Sigmoid colon (tissue), 7 donors: ENCODE measurements at places on chromosomes 6 and 20. TPM values are rescaled to one million over a fixed set of nuclear protein-coding genes. Genes with fewer than 3 reads are reported as not detected.
A peak's percentile ranks its signal among the peaks of the same experiment; 100 is the strongest.

TBPL1 gene
- total RNA-seq = 13.2 TPM

DNA sequence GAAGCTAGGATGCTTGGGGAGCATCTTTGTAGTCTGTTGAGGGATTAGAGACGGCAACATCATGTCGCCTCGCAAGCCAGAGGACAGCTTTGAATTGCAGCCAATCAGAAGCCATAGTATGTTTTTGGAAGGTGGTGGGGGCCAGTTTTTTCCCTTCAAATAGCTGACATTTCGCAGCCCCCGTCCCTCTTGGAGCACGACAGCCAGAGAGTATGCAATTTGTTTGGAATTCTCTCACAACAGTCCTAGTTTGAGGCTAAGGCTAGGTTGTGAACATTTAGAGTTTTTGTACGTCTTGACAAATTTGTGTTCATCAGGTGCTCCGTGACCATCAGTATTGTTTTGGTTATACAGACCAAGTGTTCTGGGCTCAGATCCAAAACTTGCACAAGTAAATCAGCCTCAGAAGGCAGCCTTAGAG lies 83.3 kb downstream of the PLCB1 start:
- DNase-seq = peak; percentile 71

SAMD10 gene
- total RNA-seq = 2.8 TPM

PSMA7 gene
- total RNA-seq = 309 TPM

GRCh38 chr6:165049362-165049761 lies 260.0 kb downstream of the C6orf118 start:
- DNase-seq = no peak

LBP gene
- total RNA-seq = 0.49 TPM

DNA sequence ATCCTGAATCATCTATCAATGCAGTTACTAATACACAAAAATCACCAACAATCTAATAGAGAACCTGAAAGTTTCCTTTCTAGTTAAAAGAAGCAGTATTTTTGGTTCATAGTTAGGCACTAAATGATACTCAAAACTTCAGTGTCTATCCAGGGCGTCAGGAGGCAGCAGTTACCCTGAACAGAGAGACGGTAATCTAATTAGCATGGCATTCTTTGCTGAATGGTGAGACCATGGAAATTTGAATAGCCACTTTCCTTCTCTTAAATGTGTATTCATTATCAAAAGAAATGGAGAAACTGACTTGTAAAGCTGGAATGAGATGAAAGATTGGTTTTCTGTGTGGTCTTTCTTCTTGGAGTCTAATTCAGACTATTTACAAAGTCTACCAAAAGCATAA lies 146.6 kb upstream of the BMP5 start:
- DNase-seq = no peak

GRCh38 chr6:22222469-22222868 lies 74.4 kb downstream of the PRL start:
- DNase-seq = no peak

- no peak for DNase-seq
Observed at GRCh38 chr20:19024296-19025035, 188.0 kb upstream of the SLC24A3 start.

DNA sequence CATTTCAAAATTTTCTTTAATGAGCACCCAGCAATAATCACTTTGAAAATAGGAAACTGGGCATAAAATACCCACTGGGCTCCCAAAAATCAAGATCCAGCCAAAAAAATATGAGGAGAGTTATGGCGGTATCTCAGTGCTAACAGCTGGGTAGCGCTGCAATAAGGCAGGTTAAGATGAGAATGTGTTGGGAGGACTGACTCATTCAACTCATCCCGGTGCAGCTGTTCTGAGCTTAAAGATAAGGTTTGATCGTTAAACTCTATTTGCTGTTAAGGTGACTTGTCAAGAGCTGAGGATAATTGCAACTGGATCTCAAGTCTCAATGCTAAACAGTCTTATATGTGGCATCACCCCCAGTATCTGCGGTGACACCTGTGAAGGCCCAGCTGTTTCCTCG lies 507.7 kb downstream of the EPM2A start:
- no peak for DNase-seq
